ENCODE measurements at places on chromosomes 6 and 20. TPM values are rescaled to one million over a fixed set of nuclear protein-coding genes. Genes with fewer than 3 reads are reported as not detected.

The ARMC12 gene
- 0.39 TPM for polyA plus RNA-seq

The TMEM244 gene
- polyA plus RNA-seq: 0.84 TPM

The TTK gene
- 0.50 TPM for polyA plus RNA-seq

The HMGCLL1 gene
- not detected for polyA plus RNA-seq

The GPR6 gene
- not detected for polyA plus RNA-seq

The HLA-DRA gene
- 8,827 TPM for polyA plus RNA-seq
